ENCODE measurements at places on chromosomes 11 and 22.

DNA sequence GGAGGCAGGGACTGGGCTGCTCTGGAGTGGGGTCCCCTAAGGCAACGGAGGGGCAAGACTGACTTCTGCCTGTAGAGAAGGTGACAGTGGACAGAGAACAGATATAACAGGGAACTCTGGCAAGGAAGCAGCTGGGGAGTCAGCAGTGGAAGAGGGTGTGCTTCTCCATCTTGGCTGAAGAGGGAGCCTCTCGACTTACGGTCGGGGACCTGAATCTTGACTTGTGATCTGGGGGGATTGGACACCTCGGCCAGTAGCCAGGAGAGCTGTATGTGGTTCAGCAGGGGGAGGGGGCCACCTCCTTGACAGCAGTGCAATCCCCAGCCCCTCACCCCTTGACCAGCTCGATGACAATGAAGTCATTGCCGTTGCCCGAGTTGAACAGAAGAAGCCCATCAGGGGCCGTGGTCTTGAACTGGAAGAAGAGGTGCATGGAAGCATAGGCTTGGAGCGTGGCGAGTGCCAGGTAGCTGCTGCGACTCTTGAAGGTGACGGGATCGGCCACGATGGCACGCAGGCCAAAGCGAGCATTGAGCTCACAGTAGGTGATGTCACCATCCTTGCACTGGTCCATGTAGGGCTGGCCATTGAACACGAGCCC is 60.0 kb downstream of the SLC22A12 start:
- DNase-seq: no peak

GRCh38 chr11:11521306-11522002 is 100.4 kb downstream of the GALNT18 start:
- DNase-seq: no peak

DNA sequence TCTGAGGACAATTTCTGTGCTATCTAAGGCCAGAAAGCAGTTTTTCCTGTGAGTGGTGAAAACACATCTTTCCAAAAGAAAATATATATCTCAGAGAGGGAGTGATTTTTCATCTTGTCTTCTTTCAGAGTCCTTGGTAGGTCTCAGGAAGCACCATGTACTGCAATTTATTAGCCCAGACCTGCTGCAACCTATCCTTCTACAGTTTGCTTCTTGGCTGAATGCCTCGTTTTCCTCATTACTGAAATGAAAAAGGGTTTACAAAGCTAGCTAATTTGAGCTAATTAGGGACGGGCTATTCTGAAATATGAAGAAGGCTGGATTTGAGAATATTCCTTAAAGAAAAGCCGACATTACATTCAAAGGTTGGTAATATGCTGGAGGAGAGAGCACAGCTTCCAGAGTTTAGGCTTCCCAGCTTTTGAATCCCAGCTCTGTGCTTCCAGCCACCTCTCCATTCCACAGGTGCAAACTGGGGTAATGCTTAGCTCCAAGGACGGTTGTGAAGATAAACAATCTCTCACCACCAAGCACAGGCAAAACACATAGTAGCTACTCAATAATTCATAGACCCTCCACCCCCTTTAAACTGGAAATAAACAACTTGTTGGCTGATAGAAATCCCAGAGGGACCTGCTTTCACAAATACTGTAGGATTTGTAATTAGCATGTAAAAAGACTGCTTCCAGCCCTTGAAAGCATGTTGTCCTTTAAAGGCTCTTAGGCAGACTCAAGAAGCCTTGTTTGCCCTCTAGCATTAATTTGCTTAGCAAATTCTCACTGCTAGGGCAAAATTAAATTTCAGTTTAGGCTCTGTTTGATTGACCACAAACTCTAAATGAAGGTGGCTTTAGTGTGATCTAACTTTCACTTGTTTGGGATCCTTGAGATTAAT is 24.5 kb upstream of the SESN3 start:
- DNase-seq: no peak

GRCh38 chr11:134819041-134819440 is 407.0 kb upstream of the B3GAT1 start:
- DNase-seq: no peak

DNA sequence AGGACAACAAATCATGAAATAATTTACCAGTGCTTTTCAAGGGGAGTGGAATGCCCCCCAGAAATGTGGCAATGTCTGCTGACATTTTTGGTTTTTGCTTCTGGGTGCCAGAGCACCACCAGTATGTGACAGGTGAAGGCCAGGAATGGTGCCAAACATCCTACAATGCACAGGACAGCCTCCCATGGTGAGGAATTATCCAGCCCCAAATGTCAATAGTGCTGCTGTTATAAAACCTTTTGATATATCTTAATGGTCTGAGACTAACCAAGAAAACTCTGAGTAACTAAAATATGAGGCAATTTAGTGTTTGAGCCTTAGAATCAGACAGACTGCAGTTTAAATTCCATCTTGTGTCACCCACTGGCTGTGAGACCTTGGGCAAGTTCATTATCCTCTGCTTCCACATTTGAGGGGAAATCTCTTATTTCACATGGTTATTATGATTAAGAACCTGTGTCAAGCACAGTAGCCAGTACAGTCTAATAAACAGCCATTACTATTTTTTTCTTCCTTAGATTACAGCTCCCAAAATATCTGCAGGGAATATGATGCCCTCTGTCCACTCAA is 69.5 kb downstream of the AMBRA1 start:
- DNase-seq: no peak

GRCh38 chr11:86303257-86303656 is 1.2 kb downstream of the HIKESHI start:
- no peak for DNase-seq

DNA sequence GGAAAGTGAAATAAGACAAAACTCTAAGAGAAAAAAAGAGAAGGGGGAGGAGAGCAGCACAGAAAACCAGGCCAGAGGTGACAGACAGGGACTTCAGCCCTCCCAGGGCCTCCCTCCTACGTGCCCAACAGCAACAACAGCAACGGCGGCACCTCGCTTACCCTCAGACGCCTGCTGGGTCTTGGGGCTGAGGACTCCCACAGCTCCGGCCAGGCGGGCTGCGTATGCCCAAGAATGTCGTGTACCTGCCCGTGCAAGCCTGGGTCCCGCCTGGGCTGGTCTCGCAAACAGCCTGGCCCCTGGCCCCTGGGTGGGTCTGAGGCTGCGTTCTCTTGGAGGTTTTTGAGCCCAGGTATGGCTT is 30.5 kb downstream of the ARAP1 start:
- DNase-seq: peak; percentile 33
